ENCODE measurements at places on chromosomes 3 and 15.

DNA sequence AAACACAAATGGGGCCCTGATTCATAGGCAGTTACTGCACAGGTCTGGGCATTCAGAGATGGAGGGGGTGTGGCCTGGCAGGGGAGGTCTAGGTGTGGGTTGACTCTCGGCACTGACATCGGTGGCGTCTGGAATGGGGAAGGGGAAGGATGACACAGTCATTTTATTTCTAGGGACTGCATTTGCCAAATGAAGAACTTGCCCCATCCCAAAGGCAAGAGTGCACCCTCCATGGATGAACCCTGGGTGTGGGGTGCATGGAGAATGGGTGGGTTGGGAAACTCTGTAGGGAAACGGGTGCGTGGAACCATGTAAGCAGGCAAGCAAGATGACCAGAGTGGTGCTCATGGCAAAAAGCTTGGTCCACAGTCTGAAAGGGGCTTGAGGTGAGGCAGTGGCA is 24.5 kb downstream of the SLC6A20 start:
- no peak for DNase-seq

DNA sequence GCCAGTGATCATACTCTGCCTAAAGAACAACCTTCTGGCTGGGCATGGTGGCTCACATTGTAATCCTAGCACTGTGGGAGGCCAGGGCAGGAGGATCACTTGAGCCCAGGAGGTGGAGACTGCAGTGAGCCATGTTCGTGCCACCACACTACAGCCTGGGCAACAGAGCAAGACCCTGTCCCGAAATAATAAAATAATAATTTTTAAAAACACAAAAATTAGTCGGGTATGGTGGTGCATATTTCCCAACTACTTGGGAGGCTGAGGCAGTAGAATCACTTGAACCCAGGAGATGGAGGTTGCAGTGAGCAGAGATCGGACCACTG is 34.5 kb upstream of the ARID3B start:
- no peak for DNase-seq

GRCh38 chr15:51198701-51199232 is 104.1 kb upstream of the TNFAIP8L3 start:
- DNase-seq = no peak

- DNase-seq = no peak
Measured at GRCh38 chr3:120300971-120301370, 15.9 kb upstream of the GPR156 start.

DNA sequence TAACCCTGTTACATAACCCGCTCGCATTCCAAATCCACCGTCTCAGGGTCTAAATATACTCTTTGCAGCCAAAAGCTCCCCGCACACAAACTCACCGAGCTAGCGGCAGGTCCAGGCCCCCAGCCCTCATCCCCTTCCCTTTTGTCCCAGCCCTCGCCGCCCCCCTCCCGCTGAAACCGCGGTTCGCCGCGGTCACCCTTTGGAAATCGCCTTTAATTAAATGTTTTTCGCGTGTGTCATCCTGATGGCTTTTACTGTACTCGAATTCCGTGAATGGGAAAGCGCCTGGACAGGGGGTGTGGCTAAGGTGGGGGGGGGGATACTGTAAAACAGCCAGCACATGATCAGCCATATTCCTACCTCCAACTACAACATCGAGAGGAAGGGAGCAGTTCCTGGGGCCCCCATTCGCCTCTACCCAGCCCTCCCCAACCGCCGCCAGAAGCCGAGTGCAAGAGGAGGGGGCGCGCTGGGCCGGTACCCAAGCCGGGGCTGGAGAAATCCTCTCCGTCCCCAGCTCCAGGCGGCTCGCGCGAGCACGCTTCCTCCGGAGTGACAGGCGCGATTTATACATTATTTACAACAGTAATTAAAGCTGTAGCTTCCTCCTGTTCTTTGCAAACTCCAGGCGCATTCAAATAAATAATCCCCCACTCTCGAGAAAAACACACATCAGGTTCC is 1.7 kb downstream of the RORA start:
- no peak for DNase-seq

Data from GM12864 (cell line).